ENCODE measurements at places on chromosomes 6 and 20.

- peak; percentile 65 for DNase-seq
Observed at GRCh38 chr6:159097256-159097655, 52.5 kb upstream of the TAGAP start.

GRCh38 chr6:16804546-16805242 is 43.4 kb upstream of the ATXN1 start:
- no peak for DNase-seq

GRCh38 chr20:41221614-41222218 is 84.4 kb downstream of the PLCG1 start:
- DNase-seq, result no peak

- no peak for DNase-seq
Observed at GRCh38 chr6:135576055-135576454, 78.5 kb upstream of the AHI1 start.

GRCh38 chr20:44722990-44723389 is 7.8 kb downstream of the CCN5 start:
- DNase-seq, result no peak

DNA sequence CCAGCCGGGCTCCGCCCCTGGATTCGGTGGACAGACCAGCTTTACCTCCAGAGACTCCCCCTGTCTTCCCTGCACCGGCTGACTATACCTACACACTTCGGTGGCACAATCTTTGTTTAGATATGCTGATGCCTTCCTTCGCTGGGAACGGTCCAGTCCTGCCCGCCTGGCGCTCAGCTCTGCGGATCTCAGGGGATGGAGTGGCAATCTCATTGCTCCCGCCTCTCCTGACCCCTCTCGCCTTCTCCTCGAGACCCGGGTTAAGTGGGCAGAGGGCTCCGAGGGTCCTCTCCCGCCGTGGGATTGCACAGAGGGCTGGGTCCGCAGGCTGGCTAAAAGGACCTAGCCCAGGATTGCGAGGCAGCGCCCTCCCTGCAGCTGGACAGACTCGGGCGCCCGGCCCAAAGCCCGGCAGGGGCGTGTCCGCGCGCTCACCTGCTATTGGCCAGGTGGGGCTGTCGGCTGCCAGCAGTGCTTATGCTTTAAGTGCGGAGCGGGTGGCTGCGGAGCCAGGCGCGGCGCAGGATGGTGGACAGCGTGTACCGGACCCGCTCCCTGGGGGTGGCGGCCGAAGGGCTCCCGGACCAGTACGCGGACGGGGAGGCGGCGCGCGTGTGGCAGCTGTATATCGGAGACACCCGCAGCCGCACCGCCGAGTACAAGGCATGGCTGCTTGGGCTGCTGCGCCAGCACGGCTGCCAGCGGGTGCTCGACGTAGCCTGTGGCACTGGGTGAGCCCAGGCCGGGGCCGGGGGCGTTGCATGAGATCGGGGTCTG is at the start of gene GNMT:
TSS of gene GNMT (plus strand) at position 512 of the 777 bp plus-strand sequence. CDS start at position 526, 14 bp downstream.
- DNase-seq, result no peak

DNA sequence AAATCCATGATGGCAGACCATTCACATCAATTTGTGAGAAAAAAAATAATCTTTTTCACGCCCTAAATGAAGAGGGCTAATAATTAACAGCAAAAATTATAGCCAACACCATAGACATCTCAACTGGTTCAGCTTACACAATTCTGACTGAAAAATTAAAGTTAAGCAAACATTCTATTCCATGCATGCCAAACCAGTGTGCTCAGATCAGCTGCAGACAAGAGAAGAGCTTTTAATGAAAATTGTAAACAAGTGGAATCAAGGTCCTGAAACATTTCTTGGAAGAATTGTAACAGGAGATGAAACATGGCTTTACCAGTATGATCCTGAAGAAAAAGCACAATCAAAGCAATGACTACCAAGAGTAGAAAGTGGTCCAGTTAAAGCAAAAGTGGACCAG is 710.4 kb downstream of the EPHA7 start:
- no peak for DNase-seq

DNA sequence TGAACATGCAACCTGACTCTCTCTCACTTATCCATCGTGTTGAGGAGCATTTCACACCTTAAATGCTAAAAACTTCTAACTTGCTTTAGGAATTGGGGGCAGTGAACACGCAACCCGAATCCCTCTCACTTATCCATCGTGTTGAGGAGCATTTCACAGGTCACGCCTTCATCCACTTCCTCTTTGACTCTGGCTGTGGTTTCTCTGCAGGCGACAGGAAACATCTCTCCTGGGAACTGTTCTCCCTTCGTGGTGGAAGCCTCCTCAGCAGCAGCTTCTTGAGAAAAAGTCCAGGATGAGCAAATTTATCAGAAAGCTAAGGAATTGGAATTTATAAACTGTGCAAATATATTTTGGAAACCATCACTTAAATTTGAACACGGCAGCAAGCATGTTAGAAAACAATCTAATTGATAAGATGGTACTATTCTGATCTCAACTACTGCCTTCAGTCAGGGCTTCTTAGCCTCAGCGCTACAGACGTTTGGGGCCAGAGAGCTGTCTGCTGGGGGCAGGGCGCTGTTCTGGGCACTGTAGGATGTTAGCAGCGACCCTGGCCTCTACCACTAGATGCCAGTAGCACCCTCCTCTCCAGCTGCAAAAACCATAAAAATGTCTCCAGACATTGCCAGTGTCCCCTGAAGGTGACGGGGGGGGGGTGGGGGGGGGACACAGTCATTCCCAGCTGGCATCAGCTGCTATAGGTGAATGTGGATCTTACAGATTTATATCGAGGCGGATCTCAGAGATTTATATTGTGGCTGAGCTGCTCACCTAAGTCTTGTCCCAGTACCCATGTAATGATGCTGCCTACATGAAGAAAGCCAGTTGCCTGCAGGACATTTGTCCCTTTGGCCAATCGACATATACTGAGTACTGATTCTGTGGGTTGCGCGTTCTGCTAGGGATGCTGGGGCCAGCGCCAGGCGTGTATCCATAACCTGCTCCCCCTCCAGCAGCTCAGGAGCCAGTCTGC is 26.2 kb downstream of the CTCFL start:
- peak; percentile 44 for DNase-seq

- DNase-seq, result peak; percentile 83
Observed at GRCh38 chr6:37222125-37222967, 35.2 kb upstream of the TBC1D22B start.

DNA sequence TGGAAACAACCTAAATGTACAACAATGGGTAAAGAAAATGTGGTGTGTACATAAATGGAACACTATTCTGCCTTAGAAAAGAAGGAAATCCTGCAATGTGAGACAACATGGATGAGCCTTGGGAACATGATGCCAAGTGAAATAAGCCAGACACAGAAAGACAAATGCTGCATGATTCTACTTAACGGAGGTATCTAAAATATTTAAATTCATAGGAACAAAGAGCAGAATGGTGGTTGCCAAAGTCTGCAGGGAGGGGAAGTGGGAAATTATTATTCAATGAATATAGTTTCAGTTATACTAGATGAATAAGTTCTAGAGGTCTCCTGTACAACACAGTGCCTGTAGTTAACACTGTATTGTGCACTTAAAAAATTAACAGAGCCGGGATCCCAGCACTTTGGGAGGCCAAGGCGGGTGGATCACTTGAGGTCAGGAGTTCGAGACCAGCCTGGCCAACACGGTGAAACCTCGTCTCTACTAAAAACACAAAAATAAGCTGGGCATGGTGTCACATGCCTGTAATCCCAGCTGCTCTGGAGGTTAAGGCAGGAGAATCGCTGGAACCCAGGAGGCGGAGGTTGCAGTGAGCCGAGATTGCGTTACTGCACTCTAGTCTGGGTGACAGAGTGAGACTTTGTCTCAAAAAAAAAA is 71.4 kb upstream of the SNX9 start:
- no peak for DNase-seq

GRCh38 chr20:358891-359555 is 12.1 kb downstream of the NRSN2 start:
- DNase-seq, result no peak

DNA sequence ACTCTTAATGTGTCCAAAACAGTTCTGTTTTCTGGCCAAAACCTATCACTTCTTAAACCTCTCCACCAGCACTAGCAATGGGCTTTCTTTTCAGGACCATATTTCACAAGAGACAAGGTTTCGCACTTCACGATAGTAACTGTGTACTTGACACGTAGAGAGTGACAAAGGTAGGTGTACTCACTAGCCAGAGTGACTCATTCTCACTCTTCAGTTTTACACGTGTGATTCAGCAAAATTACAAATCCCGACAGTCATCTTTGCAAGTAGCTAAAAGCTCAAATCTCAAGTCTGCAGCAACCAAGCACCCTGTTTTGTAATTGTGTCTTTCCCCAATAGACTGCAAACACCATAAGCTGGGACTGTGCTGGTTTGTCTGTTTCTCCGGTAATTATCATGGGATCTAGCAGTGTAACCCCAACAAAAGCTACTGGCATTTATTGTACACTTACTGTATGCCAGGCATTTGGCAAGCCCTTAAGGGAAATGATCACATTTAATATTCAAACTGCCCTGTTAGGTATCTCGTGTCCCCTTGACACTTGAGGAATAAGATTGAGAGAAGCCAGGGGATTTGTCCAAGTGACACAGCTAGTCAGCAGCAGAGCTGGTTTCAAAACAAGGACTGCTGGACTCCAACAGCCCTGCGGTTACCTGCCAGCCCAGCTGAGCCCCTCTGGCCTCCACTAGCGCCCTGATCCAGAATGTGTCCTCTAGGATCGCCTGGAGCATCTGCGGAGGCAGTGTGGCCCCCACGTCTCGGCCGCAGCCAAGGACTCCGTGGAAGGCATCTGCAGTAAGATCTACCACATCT is 9.9 kb downstream of the PCIF1 start:
- no peak for DNase-seq

DNA sequence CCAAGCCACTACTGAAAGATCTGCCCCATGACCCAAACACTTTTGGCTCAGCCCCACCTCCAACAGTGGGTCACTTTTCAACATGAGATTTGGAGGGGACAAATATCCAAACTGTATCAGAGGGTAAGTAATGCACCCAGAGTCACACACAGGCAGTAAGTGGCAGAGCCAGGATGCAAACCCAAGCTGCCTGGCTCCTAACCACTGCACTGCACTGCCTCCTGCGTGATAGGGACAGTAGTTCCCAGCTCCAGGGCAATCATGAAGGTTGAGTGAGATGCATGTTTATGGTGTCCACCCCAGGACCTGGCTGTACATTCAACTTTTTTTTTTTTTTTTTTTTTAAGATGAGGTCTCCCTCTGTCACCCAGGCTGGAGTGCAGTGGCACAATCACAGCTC is 88.2 kb downstream of the TOX2 start:
- no peak for DNase-seq

- no peak for DNase-seq
Observed at GRCh38 chr6:136761227-136761922, 30.9 kb downstream of the MAP3K5 start.

DNA sequence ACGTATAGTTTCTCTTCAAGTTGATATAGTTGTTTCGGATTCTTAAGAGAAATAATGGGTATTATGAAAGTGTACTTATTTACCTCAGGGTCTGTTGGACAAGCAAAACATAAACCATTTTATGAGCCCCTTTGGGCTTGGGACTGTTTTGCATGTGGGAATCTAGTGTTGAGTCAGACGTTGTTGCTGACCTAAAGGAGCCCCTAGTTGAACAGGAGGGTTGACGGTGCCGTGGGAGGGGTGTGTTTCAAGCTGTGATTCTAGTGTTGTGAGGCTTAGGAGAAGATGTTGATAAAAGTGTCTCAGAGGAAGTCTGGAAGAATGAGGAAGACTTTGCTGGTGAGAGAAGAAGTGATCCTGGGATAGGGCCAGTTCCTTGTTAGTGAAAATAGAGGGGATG is 140.0 kb downstream of the ARID1B start:
- no peak for DNase-seq

- DNase-seq, result no peak
Observed at GRCh38 chr6:75631859-75632635, 30.4 kb downstream of the SENP6 start.

GRCh38 chr6:113287396-113287795 is 569.7 kb upstream of the MARCKS start:
- DNase-seq, result no peak

DNA sequence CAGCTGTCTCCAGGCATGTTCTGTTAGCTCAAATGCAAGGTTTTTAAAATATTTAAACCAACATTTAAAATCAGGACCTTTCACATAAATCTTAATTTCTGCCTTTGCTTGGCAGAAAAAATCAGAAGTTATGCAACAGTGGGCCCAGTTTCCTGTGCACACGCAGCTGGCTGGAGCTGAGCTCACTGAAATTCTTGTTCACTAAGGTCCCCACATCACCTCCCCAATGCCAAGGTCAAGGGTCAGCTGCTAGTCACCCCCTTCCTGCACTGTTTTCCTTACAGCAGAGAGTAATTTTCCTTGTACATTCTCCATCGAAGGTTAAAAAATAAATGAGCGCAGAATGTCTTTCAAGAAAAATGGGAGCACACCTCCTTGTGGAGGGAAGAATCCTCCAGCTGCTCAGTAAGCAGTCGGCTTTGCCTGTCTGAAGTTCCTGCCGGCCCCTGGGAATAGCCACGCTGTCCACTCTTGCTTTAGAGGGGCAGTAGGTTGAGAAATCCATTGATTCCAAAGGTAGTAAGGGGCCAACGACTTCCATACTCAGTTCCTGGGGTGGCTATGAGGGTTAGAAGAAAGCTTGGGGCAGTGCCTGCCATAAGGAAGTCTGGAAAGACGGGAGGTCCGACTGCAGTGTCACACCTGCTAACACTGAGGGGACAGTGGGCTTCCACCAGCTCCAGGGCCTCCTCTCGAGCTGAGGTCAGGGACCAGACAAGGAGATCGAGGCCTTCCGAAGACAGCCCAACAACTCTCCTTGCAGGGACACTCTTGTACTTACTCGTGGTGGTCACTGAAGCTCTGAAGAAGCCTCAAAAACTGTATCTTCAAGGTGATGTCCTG is 56.8 kb downstream of the MYH7B start:
- DNase-seq, result no peak
